ENCODE measurements at places on chromosomes 11 and 22. TPM values are rescaled to one million over a fixed set of nuclear protein-coding genes. Genes with fewer than 3 reads are reported as not detected.

GRCh38 chr11:79067352-79067679 is 373.5 kb downstream of the TENM4 start:
- no peak overlapping the region for H3K27ac ChIP-seq
- no peaks in the 10 kb centered on the region for H3K36me3 ChIP-seq
- H3K4me3 ChIP-seq: no peak overlapping the region

Gene GLYAT
- not detected for total RNA-seq

DNA sequence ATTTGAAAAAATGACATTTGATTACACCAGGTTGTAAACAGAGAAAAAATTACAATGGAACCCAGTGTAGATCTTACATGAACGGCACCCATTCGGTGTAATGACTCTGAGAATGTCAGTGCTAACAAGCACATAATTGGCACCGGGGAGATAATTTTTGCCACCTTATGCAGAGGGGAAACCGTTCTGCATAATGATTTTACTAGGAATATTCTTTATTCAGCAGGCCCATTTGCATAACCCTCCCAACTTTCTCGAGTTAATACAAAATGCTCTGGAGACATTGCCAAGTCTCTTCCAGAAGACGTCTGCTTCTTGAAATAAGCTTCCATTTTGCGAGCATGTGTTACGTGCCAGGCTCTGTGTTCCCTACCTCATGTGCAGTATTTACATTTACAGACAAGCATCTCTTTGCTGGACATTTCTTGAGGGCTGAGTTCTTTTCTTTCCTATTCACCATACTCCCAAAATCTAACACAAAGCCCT is 275.8 kb downstream of the MIAT start:
- no peaks in the 10 kb centered on the region for H3K27me3 ChIP-seq
- H3K27ac ChIP-seq: no peak overlapping the region
- no peak for DNase-seq
- H3K4me3 ChIP-seq: no peak overlapping the region
- H3K36me3 ChIP-seq: no peaks in the 10 kb centered on the region

DNA sequence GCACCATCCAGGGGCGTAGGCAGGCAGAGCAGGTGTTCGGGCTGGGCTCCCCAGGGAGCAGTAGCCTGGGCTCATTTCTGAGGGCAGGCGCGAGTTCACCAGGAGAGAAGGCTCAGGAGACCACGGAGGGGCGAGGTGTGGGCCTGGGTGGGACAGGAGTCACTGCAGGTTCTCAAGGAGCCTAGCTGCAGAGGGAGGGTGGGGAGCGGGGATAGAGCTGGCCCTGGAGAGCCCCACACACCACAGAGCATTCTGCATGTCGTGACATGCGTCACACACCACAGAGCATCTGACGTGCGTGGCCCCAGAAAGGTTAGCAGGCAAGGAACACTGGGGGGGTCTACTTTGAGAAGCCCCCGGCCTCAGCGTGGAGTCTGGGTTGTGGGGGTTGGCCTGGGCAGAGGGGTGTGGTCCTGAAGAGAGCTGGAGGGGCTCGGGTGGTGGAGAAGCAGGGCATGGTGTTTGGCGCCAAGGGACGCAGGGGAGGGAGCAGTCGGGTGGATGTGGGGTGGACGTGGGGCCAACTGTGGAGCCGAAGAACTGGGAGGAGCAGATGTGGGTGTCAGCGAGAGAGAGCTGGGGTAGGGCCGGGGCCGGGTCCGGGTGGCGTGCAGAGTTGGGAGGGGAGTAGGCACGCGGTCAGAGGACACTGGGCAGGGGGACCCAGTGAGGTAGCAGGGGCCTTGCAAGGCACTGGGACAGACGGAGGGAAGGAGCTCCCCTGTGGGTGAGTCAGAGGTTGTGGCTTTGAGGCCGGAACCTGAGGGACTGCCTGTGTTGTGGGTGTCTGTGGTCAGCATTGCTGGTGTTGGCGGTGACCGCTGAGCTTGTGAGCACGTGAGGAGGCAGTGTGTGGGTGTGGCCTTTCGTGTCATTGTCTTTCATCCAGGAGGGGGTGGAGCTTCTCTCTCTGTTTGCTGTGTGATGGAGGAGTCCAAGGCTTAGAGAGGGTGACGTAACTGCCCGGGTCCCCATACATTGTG is 25.5 kb downstream of the CTTN start:
- no peak overlapping the region for H3K4me3 ChIP-seq
- no peaks in the 10 kb centered on the region for H3K4me1 ChIP-seq
- peaks cover 95% of the 10 kb centered on the region for H3K36me3 ChIP-seq
- no peak overlapping the region for H3K27ac ChIP-seq
- no peak for DNase-seq

GRCh38 chr22:25849522-25849921 is 107.5 kb downstream of the MYO18B start:
- no peak for DNase-seq
- H3K4me3 ChIP-seq: no peak overlapping the region
- H3K4me1 ChIP-seq: no peaks in the 10 kb centered on the region
- no peak overlapping the region for H3K27ac ChIP-seq
- H3K36me3 ChIP-seq: no peaks in the 10 kb centered on the region

DNA sequence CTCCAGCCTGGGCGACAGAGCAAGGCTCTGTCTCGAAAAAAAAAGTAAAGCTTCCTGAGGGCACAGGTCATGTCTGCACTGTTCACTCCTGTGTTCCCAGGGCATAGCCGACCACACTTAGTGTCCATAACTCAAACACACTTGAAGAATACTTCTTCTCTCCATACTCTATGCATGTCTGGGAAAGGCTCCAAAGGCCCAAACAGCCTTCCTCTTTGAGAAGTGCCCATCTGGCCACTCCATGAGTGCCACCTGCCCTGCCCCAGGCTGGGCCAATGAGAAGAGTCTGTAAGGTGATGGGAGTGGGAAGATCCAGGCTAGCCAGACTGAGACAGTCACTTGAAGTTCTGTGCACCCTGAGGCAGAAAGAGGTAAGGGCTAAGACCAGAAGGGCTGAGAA is 24.7 kb downstream of the DGCR2 start:
- H3K36me3 ChIP-seq: peaks cover 14% of the 10 kb centered on the region
- H3K27me3 ChIP-seq: no peaks in the 10 kb centered on the region
- DNase-seq: no peak
- H3K4me3 ChIP-seq: no peak overlapping the region
- H3K4me1 ChIP-seq: no peaks in the 10 kb centered on the region
- no peak overlapping the region for H3K27ac ChIP-seq

Gene MEI1
- total RNA-seq: not detected

GRCh38 chr11:100918551-100919500 is 210.8 kb downstream of the PGR start:
- H3K27ac ChIP-seq: no peak overlapping the region
- H3K4me3 ChIP-seq: no peak overlapping the region
- no peak for DNase-seq

Gene MAP6
- total RNA-seq: 15.8 TPM

Gene MPZL2
- 53.0 TPM for total RNA-seq

DNA sequence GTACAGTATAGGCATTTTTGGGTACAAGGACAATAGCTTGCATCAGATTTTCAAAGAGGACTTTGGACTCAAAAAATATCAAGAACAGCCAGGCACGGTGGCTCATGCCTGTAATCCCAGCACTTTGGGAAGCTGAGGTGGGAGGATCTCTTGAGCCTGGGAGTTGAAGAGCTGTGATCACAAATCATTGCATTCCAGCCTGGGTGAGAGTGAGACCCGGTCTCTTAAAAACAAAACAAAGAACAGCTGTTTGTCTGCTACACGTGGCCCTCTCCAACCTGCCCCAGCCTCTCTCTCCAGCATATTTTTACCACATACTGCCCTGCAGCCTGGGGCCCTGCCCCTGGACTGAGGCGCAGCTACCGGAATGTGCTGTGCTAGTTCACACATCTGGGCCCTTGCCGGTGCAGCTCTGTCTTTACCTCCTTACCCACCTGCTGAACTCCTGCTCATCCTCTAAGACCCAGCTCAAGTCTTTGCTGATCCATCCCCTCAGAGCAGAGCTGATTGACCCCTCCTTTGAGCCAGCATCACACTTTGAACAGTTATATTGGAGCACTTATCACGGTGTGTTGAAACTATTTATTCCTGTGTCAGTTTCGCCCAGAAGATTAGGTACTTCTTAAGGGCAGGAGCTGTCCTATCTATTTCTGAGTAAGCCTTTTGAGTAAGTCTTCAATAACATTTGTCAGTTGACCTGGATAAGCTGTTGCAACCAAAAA is 29.4 kb downstream of the GRIK4 start:
- no peak overlapping the region for H3K4me3 ChIP-seq
- no peak for DNase-seq
- no peak overlapping the region for H3K27ac ChIP-seq
- no peaks in the 10 kb centered on the region for H3K36me3 ChIP-seq
- no peaks in the 10 kb centered on the region for H3K27me3 ChIP-seq

DNA sequence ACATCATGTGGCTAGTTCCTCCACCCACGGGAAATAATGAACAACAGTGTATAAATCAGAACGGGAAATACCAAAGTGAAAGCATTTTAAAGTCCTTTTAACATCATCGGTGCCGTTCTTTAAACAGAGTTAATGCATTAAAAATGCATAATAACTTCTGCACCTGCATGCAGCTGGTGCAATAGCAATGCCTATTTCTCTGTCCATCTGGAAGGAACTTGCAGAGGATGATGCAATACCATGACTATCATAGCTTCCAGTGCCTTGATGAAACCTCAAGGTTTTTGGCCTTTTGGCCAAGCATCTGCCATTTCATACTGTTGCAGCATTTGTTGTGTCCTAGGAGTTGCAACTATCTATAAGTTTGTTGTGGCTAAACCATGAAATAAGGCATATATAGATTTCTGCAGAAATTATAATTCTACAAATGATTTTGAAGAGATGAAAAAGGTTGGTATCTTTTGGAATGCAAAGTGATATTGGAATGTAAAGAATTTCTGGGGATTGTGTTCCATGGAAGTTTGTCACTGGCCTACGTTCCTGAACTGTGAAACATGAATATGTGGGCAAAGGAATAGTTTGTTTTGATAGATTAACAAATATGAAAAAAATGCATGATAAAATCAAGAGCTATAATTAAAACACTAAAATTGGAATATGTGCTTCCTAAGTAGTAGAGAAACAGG is 9.8 kb upstream of the EIF3F start:
- peaks cover 6% of the 10 kb centered on the region for H3K4me1 ChIP-seq
- no peaks in the 10 kb centered on the region for H3K27me3 ChIP-seq
- no peak for DNase-seq
- H3K4me3 ChIP-seq: no peak overlapping the region

- peak overlapping the region; percentile 66 for H3K27ac ChIP-seq
- no peaks in the 10 kb centered on the region for H3K36me3 ChIP-seq
Measured at GRCh38 chr11:68127714-68128681, 6.8 kb upstream of the CHKA start.

DNA sequence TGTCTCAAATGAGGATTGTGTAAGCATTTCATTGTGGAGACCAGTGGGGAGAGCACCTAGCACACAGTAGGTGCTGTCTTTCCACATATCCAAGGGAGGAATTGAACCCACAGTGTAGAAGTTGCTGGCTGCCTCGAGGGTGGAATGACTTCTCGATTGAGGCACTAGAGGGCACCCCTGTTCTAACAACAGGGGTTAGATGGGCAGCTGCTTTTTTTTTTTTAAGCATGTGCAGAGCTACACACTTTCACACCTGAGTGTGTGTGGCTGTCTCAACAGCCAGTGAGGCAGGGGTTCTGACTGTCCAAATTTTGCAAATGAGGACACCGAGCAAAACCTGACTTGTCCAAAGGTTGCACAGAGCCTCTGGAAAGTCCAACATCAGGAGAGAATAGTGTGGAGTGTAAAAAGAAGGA is 118.2 kb upstream of the CRYBB3 start:
- DNase-seq: no peak
- no peaks in the 10 kb centered on the region for H3K36me3 ChIP-seq
- H3K4me1 ChIP-seq: peaks cover 92% of the 10 kb centered on the region
- H3K4me3 ChIP-seq: no peak overlapping the region
- peak overlapping the region; percentile 91 for H3K27ac ChIP-seq

DNA sequence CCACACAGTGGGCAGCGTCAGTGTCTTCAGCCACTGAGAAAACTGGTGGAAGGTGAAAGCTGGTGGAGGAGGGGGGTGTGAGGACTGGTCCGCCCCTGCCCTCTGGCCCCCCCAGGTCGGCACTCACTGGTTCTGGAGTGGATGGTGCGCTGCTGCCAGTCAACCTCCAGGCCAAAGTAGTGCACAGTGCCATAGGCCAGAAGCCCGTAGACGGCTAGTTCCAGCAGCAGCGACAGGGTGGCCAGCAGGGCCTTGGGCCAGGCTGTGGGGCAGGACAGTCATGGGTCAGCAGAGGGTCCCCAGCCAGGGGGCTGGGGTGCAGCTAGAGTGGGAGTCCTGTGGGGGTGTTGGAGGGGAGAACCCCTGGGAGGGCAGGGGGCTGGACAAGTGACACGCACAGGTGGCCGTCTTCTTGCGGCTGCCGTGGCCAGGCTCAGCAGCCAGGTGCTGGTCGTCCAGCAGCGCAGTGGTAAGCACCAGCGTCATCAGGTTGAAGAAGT is 2.2 kb downstream of the LMF2 start:
- H3K36me3 ChIP-seq: peaks cover 32% of the 10 kb centered on the region
- DNase-seq: no peak
- H3K4me1 ChIP-seq: peaks cover 10% of the 10 kb centered on the region

DNA sequence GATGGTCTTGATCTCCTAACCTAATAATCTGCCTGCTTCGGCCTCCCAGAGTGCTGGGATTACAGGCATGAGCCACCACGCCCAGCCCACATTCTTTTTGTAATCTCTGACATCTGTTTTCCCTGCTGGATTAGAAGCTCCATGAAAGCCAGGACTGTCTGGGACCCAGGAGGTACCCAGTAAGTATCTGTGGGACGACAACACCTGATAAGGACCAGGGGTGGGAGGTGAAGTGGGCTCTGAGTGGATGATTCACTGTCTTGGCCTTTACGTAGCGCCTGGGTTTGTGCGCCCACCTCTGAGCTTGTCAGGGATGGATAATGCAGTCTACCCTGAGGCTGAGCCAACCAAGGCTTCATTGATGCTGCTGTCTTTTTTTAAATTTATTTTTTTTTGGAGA is 118.8 kb downstream of the ABTB2 start:
- no peak overlapping the region for H3K27ac ChIP-seq
- no peaks in the 10 kb centered on the region for H3K27me3 ChIP-seq

GRCh38 chr11:128390246-128390645 is 197.1 kb downstream of the ETS1 start:
- no peaks in the 10 kb centered on the region for H3K27me3 ChIP-seq
- H3K27ac ChIP-seq: no peak overlapping the region
- no peaks in the 10 kb centered on the region for H3K4me1 ChIP-seq

Gene PATE4
- total RNA-seq: not detected

DNA sequence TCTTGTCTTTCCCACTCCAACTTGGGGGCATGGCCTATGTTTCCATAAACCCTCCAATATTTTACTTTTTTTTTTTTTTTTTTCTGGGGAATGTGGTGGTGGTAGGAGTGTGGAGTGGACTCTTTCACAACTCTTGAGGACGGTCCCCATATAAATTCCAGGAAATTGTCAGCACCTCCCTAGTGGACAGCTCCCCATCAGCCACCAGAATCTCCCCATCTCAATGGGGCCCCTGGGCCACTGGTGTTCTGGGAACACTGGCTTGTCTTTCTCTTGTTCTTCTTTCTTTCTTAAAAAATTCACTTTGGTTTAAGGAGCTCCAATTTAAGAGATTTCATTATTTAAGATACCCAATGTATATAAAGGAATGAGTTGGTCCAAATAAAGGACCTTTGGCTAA is 74.1 kb downstream of the ADM start:
- H3K27me3 ChIP-seq: no peaks in the 10 kb centered on the region
- H3K27ac ChIP-seq: peak overlapping the region; percentile 14
- no peak for DNase-seq
- H3K4me1 ChIP-seq: peaks cover 13% of the 10 kb centered on the region
- H3K36me3 ChIP-seq: no peaks in the 10 kb centered on the region
